ENCODE measurements at places on chromosomes 2 and 18.

DNA sequence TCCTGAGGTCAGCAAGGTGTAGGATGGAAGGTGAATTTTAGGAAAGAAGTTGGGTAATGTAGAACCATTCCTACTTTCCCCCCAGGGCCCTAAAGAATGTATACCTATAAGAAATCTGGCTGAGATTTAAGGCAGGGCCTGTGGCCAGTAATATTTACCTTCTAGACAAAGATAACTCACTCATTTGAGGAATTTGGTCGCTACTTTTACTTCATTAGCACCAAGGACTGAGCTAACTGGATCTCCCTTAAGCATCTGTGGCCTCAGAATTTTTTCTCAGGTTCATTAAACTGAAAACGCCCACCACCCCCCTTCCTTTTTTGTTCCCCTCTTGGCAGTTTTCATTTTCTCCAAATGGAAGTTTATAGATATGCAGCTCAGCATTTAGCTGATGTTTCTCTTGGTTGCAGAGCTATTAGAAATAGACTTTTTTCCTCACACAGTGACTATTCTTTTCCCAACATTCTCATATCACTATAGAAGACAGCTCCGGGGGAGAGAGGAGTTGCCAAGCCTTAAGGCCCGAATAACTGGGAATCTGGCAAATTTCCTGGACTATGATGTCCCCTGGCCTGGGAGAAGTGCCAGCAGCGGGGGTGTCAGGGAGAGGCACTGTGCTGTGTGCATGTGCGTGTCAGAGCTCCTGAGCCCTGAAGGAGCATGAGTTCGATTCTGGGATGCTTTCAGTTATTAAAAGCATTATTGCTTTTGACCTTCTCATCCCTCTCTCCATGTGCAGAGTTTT lies 310.9 kb downstream of the PRKCE start:
- DNase-seq, result peak; percentile 43

GRCh38 chr2:30060562-30060961 lies 86.2 kb upstream of the YPEL5 start:
- no peak for DNase-seq

DNA sequence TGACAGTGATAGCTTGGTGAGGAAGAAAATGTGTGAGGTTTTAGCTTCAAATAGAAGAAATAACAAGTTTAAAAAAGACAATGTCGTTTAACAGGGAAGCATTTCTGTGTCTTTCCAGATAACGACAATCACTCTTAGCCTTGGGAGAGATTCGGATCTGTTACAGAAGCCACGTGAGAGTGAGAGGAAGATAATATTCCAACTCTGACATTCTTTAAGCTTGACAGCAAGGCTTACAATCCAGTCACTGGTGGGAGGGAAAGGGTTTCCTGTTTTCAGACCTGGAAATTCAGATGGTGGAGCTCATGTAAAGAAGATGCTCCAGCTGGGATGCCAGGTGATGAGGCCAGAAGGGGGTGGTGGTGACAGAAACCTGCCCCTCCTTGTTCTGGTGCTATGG lies 30.8 kb downstream of the FBXO48 start:
- no peak for DNase-seq

DNA sequence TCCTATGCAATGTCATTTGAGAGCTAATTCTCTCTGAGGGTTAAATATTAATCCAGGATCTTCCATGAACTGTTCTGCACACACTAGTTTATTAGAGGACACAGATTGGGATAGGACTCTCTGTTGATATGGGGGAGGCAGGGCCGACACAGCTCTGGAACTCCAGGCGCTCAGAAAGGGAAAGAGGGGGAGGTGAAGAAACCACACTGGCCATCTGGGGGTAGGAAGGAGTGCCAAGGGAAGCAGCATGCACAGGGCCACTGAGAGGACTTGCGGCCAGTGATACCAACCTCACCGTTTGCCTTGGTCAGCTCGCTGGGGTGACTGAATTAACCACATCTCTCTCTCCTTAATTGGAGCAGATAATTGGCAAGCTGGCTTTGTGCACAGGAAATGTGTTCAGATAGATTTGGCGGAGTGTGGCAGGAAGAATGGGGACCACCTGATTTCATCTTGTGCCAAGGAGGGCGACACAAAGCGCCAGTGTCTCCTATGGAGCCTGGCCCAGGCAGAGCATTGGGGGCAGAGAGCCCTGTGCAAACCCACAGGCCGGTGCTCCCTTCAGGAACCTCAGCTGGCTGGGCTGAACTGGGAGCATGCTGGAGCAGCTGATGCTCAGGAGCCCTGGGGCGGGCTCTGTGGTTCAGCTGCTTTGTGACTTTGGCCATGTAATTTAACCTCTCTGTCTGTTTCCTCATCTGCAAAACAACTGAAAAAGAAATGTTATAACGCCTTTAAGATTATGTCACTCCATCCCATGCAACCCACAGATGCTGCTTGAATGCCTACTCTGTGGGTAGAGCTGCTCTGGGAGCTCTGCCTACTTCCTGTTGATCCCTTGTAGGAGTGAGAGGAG lies 114.7 kb upstream of the STON1 start:
- no peak for DNase-seq

- no peak for DNase-seq
These were observed 40.4 kb downstream of the SH3YL1 start for GRCh38 chr2:223451-223850.

GRCh38 chr2:127196549-127196948 lies 23.6 kb downstream of the CYP27C1 start:
- DNase-seq, result no peak

GRCh38 chr18:8626414-8627106 lies 17.3 kb downstream of the RAB12 start:
- DNase-seq, result no peak

All from urothelium cell line (cell line).